ENCODE measurements at places on chromosomes 16 and 17.

DNA sequence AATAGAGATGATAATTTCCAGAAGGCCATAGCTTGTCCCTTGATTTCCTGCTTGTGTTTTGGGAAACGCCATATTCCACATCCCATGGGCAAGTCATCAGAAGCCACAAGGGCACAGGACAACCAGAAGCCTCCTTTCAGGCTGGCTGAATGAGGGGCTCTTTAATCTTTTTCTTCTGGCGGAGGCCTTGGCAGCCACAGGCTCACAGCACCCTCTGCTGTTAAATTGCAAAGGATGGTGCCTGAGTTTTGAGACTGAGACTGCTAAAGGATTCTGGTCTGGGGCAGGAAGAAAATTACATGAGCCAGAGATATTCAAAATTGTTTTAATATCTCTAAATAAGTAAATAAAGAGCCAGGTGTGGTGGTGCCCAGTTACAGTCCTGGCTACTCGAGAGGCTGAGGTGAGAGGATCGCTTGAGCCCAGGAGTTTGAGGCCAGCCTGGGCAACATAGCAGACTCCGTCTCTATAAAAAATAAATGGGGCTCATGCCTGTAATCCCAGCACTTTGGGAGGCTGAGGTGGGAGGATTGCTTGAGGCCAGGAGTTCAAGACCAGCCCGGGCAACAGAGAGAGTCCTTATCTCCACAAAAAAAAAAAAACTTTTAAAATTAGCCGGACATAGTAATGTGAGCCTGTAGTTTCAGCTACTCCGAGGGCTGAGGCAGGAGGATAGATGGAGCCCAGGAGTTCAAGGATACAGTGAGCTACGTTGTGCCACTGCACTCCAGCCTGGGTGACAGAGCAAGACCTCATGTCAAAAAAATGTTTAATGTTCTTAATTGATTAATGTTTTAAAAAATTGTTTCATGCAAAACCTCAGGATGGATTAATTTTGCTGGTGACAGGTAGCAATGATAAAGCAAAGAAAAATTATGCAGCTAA lies 26.3 kb downstream of the AARSD1 start:
- DNase-seq = no peak

DNA sequence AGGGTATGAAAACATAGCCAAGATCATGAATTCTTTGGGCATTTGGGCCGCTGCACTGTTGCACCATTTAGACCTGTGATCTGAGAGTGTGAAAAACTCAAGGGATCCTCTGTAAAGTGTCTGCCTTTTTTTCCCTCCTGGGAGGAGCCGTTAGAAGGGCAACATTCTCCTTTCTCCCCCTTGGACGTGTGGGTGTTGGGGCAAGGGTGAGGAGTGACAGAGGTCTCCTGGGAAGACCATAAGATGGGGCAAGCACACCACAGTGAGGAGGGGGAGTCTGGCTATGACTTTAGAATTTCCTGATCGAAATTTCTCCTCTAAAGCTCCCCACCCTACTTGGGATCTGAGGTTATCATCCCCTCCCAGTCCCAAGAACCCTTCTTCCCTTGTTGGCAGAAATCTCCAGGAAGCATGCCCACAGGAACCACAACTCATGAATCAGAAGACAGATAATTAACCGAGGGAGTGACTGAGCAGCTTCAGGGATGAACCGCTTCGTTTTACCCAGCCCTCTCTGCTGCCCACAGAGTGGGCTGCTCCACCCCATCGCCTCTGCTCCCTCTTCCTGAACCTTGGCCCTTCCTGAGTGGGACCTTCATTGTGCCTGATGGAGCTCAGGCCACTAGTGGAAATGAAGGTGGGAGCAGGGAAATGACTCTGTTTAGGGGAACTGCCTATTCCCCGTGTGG lies 4.2 kb downstream of the ITGB3 start:
- DNase-seq = no peak

- DNase-seq = no peak
Measured at GRCh38 chr17:73022694-73023093, 69.8 kb downstream of the SLC39A11 start.

GRCh38 chr17:4529533-4530152 lies 25.5 kb downstream of the MYBBP1A start:
- no peak for DNase-seq

DNA sequence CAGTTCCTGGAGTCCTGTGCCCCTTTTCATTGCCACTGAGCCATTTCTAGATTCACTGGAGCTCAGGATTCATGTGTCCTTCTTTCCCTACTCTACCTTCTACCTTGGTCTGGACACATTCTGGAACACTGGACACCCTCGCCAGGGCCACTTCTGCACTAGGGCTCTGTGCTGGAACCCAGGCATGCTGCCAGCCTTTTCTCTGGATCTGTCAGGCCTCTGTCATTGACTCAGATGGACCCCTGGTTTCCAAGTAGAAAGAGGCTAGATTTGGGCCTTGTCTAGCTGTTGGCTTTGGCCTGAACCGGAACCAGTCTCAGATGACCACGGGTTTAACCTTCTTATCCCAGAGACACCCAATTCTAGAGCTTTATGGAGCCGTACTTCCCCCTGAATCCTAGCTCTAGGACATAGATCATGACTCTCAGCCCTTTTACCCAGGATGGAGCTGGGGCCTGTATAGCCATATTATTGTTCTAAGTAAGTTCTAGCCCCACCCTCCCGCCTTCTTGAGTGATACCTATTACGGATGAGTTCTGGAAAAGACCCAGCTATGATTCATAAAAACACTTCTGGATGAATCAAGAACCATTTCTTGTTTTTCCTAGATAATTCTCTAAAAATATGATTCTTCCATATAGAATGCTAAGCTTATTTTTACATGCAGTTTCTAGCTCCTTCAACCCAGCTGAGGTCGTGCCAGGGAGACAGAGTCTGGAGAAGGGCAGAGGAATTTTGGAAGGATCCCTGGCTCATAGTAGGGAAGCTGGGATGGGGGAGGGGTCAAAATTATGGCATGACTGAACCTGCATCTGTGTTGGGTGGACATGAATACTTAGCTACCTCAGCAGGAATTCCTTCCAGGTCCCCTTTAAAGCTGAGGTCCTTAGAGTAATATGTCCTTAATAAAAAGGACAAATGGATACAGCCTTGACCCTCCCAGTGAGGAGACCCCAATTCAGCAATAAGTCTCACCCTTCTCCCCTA lies 1.1 kb upstream of the CHRNB1 start:
- no peak for DNase-seq

DNA sequence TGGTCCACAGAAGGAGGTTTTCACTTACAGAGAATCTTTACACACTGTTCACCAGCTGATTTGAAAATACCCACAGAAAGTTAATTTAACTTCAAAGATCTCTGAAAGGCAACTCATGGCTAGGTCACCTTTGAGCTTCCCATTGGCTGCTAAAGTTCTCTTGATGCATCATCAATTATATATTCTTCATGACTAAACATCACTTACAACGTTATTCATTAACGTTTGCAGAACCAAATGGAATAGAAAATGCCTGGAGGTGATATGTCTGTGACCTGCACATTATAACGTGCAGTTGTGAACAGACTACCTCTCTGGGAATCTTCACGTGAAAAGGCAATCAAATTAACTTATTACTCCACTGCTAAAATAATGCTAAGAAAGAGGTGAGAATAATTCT lies 238.5 kb downstream of the ZFHX3 start:
- no peak for DNase-seq

DNA sequence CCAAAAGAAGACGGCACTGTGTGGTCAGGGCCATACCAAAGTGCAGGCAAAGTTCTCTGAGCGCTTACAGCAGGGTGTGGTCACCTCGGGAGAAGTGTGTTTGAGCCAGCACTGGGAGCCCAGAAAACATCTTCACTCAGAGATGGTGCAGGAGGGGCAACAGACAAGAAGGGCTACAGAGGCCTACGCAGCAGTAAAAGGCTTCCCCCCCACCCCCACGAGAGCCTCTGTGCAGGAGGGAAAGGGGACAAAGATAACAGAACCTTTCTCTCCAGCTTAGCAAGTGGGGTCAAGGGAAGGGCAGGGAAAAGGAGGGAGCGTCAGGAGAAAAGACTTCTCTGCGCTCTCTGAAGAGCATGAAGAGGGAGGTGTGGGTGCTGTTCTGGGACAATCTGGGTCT lies 2.8 kb downstream of the VAT1 start:
- DNase-seq = no peak

- DNase-seq = peak; percentile 39
Measured at GRCh38 chr16:81936209-81937000, 74.9 kb downstream of the SDR42E1 start.

- no peak for DNase-seq
Measured at GRCh38 chr16:54120846-54121480, 165.6 kb downstream of the IRX3 start.

DNA sequence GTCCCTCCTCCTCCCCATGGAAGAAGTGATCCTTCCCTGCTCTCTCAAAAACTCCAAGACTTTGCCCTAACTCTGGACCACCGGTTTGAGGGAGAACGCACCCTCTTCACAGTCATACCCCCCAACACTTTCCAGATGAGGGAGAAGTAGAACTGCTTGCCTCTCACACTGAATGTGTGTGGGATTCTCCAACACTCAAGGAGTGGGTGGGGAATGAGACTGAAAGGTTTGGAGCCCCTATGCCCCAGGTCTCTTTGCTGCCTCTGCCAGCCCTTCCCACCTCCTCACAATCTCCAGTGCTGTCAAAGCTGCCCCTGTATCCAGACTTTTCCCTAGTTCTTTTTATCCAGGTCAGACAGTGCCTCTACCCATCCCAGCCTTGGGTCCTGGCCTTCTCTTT lies 11.4 kb downstream of the HOXB4 start:
- DNase-seq = no peak

DNA sequence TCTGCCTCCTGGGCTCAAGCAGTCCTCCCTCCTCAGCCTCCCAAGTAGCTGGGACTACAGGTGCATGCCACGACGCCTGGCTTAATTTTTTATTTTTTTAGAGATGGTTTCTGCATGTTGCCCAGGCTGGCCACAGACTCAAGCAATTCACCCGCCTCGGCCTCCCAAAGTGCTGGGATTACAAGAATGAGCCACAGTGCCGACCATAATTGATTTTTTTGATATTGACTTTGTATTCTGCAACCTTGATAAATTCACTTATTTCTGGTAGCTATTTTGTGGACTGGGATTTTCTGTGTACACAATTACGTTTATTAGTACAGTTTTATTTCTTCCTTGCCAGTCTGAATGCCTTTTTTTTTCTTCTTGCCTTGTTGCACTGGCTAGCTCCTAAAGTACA lies 30.0 kb downstream of the TAOK1 start:
- DNase-seq = no peak

DNA sequence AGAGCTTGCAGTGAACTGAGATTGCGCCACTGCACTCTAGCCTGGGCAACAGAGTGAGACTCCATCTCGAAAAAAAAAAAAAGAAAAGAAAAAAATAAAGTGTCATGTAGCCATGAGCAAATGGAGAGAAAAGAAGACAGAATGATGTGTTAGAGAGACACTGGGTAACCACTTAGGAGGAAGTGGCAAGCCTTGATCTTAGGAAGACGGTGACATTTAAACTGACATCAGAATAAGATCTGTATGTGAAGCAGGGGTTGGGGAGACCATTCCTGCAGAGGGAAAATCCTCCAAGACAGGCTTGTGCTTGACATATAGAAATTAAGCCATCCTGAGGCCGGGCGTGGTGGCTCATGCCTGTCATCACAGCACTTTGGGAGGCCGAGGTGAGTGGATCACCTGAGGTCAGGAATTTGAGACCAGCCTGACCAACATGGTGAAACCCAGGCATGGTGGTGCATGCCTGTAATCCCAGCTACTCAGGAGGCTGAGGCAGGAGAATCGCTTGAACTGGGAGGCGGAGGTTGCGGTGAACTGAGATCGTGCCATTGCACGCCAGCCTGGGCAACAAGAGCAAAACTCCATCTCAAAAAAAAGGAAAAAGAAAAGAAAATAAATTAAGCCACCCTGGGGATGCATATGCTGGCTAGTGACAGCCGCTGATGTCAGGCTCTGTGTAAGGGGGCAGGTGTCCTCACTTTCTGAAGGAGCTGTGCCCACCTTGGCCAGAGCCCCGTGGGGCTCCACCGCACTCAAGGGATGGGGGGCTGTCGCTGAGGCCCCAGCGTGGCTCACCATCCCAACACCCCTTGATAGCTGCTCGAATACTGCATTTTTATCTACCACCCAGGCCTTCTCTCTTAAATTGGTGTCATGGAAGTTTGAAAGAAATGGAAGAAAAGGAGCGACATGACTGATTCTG lies 13.1 kb upstream of the CYB5B start:
- no peak for DNase-seq

- DNase-seq = no peak
Measured at GRCh38 chr17:144936-145670, 7.7 kb downstream of the SCGB1C2 start.

DNA sequence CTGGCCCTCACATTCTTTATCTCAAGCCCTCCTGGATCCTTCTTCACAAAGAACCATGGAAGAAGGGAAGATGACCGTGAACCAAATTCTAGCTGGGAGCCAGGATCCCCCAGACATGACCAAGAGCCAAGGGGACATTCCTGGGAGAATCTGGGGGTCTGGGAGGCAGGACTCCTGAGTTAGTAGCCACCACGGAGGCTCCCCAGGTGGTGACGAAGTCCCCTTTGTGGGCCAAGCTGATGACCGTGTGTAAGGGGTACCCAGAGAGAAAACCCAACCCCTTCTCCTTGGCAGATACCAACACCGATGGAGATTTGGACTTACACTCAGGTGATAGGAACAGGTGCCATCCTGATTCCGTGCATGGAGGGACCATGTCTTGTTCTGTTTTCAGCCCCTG lies 6.8 kb upstream of the GFAP start:
- peak; percentile 24 for DNase-seq

DNA sequence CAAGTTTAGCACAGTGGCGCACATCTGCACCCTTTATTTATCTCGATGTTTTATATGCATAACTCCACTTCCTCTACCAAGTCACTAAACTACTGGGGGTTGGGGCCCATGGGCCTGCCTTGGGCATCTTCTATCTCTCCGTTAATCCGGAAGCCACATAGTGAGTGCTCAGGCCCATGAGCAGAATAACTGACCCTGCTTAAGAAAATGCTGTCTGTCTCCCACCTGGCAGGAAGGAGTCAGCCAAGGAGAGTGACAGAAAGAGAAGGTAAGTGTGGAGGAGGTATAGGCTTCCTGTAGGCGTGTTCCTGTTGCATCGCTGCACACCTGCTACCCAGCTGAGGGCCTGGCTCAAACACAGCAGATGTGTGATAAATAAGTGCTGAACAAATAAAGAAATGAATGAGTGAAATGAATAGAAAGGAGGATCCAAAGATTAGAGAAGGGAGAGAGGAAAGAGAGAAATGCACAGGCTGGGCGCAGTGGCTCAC lies 320.1 kb downstream of the SLC39A11 start:
- no peak for DNase-seq
